ENCODE measurements at places on chromosomes 12 and 14. TPM values are rescaled to one million over a fixed set of nuclear protein-coding genes. Genes with fewer than 3 reads are reported as not detected.

Gene DBX2
- not detected for polyA plus RNA-seq

Gene CLEC4C
- not detected for polyA plus RNA-seq

Gene TAS2R13
- polyA plus RNA-seq, result not detected

Gene PAH
- not detected for polyA plus RNA-seq

Gene NFATC4
- 120 TPM for polyA plus RNA-seq

Gene CLMN
- 0.98 TPM for polyA plus RNA-seq

Gene MFAP5
- 0.10 TPM for polyA plus RNA-seq
